ENCODE measurements at places on chromosomes 1 and 21. TPM values are rescaled to one million over a fixed set of nuclear protein-coding genes. Genes with fewer than 3 reads are reported as not detected.

Gene GGPS1
- 47.4 TPM for total RNA-seq

- DNase-seq = no peak
These were observed 212.7 kb upstream of the JUN start for GRCh38 chr1:58996341-58997059.

DNA sequence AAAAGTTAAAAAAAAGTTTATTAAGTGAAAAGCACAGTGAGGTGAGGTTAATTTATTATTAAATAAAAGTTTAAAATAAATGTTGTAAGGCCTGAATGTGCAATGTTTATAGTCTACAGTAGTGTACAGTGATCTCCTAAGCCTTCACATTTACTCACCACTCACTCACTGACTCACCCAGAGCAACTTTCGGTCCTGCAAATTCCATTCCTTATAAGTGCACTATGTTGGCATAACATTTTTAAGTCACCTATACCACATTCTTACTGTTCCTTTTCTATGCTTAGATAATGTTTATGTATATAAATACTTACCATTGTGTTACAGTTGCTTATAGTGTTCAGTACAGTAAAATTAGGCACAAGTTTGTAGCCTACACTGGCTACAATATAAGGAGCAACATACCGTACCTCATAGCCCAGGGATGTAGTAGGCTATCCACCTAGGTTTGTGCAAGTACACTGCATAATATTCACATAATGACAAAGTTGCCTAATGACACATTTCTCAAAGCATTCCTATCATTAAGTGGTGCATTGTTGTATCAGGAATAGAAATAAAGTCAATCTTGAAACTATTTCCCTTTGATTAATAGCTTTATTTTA, 426.5 kb upstream of the BRINP3 start:
- DNase-seq = no peak

GRCh38 chr1:114224196-114224907, 70.7 kb upstream of the SYT6 start:
- DNase-seq = no peak

DNA sequence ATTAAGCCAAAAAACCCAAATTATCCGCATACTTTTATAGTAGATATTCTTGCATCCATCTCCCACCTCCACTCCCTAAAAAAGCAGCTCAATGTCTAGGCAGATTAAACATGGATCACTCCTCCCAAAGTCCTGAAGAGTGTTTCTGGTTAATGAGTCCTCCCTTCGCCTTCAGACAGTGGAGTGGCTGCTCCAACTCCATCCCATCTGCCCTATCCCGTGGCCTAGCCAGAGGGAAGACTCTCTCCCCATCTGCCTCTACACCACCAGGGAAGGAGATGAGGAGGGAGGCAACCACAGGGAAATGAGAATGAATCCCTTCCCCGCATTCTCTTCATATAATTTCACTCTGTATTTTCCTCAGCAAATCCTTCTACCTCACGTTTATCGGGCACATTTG, 103.8 kb downstream of the SLC45A1 start:
- DNase-seq = no peak

Gene ESRRG
- not detected for total RNA-seq

- DNase-seq = no peak
These were observed 22.4 kb upstream of the MAGOH start for GRCh38 chr1:53260631-53261247.

- DNase-seq = no peak
These were observed 54.0 kb downstream of the OLFML3 start for GRCh38 chr1:114033216-114033706.

Gene CYP4Z1
- total RNA-seq = not detected

- DNase-seq = no peak
These were observed 5.0 kb downstream of the ATF6 start for GRCh38 chr1:161771161-161771560.

DNA sequence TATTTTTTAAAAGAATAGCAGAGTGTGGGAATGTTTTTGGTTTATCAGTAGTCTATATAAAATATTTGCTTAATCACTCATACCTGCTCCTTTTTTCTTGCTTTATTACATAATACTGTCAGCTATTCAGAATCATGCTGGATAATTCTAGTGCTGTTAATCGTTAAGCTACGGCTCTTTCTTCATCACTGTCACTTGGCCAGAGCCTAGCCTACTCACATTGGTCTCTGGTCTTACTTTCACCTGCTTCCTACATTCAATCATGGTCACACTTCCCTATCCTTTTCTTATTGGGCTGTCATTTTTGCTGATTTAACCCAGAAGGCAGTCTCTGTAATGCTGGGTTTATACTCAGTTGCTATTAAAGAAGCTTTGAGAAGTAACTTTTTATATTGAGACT, 2.5 kb downstream of the KLHL20 start:
- no peak for DNase-seq

DNA sequence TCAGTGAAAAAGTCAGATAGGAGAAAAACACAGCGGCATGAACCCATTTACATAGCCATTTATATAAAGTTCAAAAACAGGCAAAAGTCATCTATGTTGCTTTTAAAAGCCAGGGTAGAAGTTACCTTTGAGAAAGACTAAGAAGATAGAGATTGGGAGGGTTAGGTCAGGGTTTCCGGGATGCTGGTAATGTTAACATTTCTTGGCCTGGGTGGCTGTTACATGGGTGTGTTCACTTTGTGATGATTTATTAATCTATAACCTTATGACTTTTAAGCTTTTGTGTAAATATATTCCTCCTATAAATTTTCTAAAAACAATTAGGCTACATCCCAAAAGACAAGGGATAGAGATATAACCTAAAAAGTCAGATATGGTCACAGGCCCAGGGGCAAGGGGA, 15.0 kb upstream of the FAM20B start:
- no peak for DNase-seq

- no peak for DNase-seq
These were observed 110.7 kb upstream of the SLC45A1 start for GRCh38 chr1:8207202-8207601.

Gene RAB4A
- total RNA-seq = 29.0 TPM

DNA sequence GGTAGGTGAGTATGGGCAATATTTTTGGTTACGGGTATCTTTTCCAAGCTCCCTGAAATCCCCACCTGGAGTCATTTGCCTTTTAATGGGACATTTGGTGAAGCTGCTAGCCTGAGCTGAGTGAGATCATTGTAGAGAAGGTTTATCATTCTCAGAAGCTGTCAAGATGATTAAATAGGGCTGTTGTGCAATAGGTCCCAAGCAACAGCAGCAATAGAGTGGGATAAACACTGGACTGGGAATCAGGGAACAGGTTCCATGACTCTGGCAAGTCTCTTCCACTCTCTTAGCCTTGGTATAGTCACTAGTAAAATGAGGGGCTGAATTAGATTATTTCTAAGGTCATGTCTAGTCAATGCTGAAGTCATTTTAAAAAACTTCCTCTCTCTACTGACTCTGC, 30.3 kb upstream of the FAM78B start:
- no peak for DNase-seq

DNA sequence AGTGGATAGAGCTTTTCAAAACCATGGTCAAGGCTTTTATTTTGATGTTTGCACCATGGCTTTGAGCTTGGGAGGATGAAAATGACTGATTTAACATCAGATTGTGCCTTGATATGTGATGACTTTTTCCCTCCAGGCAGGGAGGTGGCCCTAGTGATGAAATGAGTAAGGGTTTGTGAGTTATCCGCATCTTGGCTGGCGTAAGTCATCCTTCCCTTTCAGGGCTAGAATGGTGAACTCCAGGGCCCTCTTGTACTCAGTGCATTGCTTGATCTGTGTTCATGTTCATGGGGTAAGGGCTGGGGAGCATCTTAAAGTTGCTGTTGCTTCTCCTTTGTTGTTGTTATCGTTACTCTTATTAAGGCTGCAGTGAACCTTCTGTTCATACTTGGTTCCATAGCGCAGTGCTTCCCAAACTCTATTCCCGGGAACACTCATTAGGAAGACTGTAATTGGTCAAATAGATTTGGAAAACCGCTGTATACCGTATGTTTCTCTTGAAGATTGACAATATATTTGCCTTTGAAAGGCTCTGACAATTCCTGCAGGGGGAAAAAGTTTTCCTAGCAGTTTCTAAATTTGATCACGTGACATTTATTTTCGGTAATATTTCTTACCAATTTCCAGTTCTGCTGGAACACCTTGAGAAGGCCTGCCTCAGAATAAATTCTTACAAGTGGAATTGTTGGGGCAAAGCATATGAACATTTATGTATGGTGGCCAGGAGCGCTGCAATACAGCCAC, 23.1 kb downstream of the GPR137B start:
- no peak for DNase-seq

Gene CCDC30
- total RNA-seq = 10.2 TPM

All from PC-9 (cell line).